Caco-2 (cell line): ENCODE measurements at places on chromosomes 3 and 15.

- DNase-seq = no peak
These were observed 281.3 kb upstream of the LMCD1 start for GRCh38 chr3:8220291-8220690.

- no peak for DNase-seq
These were observed 45.4 kb downstream of the MAGEF1 start for GRCh38 chr3:184666442-184666841.

DNA sequence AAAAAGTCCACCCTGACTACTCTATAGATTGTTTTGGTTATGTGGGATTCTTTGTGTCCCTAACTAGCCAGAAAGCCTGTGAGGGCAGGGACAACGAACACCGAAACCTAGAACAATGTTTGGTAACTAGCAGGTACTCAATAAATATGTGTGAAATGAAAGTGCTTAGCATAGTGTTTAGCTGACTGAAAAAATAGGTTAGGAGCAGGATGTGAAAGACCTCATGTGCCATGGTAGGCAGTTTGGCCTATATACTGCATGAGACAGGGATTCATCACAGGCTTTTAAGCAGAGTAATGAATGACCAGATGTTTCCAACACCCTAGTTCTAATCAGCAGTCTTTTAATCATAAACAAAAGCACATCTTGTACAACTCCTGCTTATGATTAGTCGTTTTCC is 64.2 kb downstream of the MYO5A start:
- DNase-seq = no peak

DNA sequence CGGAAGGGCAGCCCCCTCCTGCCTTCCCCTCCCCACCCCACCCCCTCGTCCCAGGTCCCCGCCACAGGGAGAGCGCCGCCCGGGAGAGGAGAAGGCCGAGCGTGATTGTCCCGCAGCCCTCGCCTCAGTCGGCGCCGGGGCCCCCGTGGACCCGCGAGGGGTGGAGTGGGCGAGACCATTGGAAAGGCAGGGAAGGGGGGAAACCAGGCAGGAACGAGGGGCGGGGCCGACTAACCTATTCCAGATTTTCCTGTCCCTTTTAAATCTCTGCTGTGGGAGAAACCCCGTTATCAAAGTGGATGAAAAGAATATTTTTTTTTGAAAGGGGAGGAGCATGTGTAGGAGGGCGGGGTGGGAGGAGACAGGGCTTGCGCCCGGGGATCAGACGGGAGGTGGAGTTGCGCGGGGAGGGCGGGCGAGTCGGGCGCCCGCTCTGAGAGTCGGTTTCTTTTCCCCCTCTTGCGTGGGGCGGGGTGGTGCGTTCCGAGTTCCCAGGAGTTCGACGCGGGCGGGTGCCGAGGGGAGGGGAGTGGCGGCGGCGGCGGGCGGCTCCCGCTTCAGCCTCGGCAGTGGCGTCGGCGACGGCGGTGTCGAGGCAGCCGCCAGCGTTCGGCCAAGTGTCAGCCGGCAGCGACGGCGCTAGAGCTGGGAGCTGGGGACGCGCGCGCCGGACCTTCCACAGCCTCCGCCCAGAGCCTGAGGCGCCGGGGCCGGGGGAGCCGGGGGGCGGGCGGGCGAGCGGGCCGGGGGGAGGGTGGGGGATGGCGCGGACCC is at the start of gene NECTIN3:
Gene NECTIN3 (plus strand): TSS at position 560 of the 774 bp plus-strand sequence. CDS start 202 bp downstream, at position 762.
- peak; percentile 95 for DNase-seq

DNA sequence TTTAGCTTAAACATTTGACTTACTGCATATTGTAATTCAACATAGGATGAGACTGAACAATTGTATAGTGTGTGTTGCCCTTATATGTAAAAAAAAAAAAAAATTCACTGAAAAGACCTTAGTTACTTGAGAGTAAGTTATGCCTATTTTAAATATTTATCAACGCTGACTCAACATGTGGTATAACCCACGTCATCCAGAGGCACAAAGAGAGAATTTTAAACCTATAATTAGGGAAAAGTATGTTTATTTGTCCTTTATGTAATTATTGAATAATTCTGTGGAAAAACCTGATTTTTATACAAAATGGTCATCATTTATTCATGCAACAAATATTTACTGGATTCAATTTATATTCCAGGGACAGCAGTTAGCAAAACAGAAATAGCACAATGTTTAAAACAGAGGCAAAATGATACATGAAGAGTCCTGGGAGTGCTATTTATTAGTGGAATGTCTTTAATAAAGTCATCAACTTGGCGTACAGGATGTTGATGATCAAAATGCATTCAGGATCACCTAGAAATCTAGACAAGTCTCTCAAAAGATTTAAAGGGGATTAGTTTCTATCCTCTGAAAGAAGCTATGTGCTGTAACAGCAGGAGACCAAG is 223.7 kb downstream of the PCCB start:
- no peak for DNase-seq

DNA sequence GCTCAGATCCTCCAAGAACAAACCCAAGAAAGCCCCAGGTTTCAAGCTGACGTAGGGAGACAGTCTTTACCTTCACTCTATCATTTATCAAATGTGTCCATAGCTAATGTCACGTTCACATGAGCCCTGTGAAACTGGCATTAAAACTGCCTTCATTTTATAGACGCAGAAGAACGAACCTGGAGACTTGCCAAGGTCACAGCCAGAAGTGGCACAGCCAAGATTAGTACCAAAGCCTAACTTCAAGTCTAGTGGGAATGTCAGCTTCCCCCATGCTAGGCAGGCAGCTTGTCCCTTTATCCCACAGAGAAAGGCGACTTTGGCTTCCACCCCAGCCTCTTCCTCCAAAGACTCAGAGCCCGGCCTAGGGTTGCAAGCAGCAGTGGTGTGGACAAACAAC is 517.2 kb downstream of the SHQ1 start:
- no peak for DNase-seq

DNA sequence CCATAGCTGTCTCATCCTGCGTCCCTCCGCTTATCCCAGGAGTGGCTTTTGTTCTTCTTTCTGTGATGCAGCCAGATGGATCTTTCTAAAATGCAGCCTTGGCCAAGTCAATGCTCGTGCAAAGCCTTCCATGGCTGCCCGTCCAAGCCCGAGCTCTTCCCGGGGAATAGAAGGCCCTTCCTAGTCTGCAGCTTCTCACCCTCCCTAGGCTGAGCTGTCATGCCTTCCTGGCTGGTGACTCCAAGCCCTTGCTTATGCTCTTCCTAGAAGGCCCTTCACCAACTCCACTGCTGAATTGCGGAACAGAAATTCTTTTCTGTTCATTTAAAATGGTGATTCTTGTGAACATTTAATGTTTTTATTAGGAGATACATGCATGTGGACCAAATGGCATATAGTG is 95.9 kb downstream of the SMAD6 start:
- no peak for DNase-seq

DNA sequence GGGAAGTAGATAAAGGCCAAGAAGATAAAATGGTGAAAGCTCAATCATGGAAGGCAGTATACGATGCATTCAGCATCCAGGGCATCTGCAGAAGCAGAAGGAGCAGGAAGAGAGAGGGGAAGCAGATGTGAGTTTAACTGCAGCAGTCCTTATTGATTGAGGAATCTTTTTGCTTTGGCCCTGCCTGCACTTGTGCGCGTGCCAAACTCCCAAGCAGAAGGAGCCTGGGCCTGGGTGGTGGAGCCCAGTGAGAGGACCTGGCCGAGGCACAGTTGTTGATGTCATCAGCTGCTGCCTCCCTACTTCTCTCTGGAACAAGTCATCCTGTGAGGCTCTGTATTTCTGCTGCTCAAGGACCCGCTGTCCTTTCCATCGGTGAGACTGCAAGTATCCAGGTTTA is 65.5 kb upstream of the ROPN1 start:
- DNase-seq = no peak

DNA sequence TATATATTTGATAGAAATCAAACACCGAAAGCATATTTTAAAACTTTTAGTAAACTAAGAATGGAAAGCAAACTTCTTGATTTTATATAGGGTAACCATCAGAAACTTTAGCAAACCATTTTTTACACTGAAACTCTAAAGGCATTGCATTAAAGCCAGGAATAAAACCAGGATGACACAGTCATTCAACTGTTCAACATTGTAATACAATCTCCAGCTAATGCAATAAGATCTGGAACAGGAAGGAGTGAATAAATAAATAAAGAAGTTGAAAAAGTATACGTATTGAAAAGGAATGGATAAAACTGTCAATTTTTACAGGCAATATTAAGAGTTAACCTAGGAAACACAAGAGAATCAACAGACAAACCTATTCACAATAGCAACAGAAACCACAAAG is 181.9 kb upstream of the TTC14 start:
- DNase-seq = no peak

DNA sequence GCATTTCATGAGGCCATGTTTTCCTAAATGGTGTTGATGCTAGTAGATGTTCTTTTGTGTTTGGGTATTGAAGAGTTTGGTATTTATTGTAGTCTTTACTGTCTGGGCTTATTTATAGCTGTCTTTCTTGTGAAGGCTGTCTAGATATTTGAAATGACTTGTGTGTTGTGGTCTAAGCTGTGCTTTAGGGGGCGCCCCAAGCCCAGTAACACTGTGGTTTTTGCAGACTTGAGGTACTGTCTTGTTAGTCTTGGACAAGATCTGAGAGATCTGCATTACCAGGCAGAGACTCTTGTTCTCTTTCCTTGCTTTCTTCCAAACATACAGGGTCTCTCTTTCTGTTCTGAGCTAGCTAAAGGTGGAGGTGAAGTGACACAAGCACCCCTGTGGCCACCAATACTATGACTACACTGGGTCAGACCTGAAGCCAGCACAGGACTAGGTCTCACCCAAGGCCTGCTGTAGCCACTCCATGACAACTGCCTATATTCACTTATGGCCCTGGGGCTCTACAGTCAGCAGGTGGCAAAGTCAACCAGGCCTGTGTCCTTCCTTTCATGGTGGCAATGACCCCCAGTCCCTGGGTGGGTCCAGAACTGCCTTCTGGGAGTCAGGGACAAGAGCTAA is 152.1 kb upstream of the TBC1D5 start:
- DNase-seq = peak; percentile 54

- no peak for DNase-seq
These were observed 9.2 kb downstream of the TBC1D5 start for GRCh38 chr3:17733215-17733614.

DNA sequence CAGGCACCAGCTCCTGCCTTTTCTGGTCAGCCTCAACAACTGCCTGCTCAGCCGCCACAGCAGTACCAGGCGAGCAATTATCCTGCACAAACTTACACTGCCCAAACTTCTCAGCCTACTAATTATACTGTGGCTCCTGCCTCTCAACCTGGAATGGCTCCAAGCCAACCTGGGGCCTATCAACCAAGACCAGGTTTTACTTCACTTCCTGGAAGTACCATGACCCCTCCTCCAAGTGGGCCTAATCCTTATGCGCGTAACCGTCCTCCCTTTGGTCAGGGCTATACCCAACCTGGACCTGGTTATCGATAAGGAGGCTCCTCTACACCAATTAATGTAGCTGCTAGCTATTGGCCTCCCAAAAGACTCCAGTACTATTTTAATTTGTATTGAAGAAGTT is 38.9 kb downstream of the TFG start:
- no peak for DNase-seq

DNA sequence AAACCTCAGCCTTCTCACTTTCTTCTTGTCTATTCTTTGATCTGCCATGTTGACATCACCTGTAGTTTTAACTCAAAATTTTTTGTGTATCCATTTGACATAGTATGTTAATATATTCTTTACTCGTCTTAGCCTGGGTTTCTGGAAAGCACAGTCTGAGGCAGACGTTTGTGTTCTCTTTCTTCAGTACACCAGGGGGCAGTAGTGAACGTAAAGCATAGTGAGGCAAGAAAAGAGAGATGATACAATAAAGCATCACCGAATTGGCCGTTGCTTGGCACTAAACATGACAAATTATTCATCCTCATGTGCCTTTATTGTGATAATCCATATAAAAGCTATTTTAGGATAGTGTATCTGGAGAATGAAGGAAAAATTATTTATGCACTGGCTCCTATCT is 141.0 kb upstream of the MYRIP start:
- DNase-seq = no peak

GRCh38 chr3:134927599-134927998 is 132.5 kb downstream of the EPHB1 start:
- no peak for DNase-seq

DNA sequence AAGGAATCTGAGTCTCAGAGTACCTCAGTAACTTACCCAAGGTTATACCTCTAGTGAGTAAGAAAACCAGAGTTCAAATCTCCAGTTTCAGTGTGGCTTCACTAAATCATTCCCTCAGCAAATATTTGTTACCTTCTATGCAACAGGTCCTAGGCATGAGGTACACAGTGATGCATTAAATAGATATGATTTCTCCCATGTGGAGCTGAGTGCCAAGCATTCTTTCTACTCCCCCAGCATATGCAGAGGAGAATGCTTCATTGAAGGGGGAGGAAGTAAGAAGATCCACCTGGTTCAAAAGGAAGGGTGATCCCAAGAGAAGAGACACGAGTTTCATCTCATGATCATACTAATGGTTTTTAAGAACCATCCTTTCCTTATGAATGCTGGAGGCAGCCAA is 6.8 kb upstream of the MTHFS start:
- no peak for DNase-seq

DNA sequence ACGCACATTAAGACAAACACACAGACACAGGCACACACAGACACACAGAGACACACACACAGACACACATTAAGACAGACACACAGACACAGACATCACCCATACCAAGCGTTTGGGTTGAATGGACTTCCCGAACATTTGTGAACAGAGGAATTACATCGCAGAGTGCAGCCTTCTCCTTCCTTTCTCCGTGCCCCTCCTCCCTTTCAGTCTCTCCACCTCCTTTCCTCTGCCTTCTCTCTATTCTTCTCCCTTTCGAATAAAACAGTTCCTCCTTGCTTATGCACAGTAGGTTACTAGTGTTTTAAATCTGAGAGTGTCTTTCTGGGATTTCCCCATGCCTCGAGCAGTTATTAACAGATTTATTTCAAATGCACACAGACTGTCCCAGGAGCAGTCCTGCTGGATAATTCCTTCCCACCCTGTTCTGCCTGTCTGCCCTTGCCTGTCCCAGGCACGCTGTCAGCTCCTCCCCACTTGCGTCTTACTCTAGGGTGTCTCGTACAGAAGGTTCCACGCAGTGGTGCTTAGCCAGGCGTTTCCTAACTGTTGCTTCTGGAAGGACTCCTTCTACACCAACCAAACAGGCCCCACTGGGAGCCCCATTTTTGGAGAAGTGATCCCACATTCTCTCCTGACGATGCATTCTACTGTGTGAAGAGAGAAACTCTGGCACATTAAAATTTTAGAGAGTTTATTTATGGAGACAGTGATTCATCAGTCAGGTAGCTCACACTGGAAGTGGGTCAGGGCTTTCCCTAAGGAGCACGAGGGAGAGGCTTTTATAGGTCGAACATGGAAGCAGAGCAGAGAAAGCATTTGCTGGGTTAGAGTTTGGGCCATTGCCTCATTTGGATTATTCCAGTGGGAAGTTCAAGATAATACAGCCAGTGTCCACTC is 163.8 kb downstream of the SV2B start:
- no peak for DNase-seq

- no peak for DNase-seq
These were observed 2.2 kb upstream of the SLC12A8 start for GRCh38 chr3:125214738-125215137.

- no peak for DNase-seq
These were observed 142.2 kb upstream of the MRPS22 start for GRCh38 chr3:139201446-139202225.

- DNase-seq = no peak
These were observed at the start of gene CCR9 for GRCh38 chr3:45885979-45886705. Gene CCR9 (plus strand): TSS chr3:45886543. CDS start chr3:45894934, 8,391 bp downstream.
